ENCODE measurements at places on chromosomes 1 and 21. TPM values are rescaled to one million over a fixed set of nuclear protein-coding genes. Genes with fewer than 3 reads are reported as not detected.

GRCh38 chr1:116879478-116880133 is 30.1 kb upstream of the PTGFRN start:
- no peak for DNase-seq

Gene IL10
- polyA plus RNA-seq: not detected

- no peak for DNase-seq
These were observed 8.3 kb downstream of the GFI1 start for GRCh38 chr1:92478393-92478792.

DNA sequence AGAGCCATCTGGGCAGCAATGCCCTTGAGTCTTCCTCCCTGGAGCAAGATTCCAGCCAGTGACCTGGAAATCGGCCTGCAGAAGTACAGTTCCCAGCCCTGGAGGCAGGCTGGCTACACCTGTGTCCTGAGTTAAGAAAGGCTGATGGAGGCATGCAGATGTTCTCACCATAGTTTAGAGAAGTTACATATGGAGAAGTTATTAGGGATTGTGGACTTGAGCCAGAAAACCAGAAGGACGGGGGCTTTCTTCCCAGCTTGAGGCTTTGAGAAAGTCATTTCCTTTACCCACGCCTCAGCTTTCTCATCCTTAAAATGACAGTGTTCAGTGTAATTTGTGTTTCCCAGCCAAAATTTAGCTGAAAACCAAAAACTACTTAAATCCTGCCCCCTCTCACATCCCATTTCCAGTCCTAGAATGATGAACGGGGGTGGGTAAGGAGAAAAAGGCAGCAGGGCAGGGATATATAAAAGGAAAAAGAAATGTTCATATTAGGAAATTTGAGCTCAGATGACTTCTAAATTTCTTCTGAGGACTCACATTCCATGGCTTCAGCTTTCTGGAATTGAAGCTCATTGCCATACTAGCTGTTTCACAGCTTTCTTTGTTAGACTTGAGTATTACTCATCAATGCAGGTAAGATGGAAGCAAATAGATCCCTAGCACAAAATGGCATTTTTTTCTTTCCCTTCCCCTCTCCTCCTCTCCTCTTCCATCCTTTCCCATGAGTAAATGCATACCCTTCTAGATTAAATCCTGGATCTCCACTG is 14.4 kb upstream of the C8B start:
- DNase-seq: no peak

Gene CFAP74
- not detected for polyA plus RNA-seq

DNA sequence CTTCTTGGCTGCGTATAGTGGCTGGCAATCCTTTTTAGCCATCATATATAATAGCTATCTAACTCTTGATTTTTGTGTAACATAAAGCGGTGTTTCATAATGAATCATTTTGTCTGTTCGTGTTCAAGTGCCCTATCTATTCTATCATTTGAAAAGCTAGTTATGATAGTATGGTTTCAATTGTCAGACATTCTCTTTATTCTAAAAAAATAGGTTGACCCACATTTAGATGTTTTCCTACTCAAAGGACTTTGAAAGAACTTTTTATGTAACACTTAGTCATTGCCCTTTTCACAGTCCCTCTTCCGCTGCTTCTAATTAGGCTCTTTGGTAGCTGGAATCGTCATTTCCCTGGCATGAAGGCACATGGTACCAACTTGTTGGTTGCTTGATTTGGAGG is 272.2 kb upstream of the B3GALT2 start:
- DNase-seq: no peak

DNA sequence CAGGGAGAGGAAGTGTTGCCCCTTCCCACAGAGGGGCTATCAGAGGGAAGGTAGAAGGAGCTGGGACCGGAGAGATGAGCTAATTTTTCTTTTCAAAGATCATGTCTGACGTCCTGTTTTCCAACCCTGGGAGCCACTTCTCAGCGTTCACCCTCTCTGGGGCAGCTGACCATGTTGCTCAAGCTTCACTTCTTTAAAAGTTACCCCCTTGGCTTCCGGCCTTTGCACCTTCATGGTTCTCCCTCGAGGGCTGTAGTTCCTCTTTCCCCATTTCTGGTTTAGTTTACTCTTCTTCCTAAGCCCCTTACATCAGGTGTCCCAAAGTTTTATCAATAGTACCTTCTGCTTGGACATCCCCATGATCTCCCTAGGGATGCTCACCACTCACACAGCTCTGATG is 23.8 kb upstream of the CSF1 start:
- DNase-seq: no peak

Gene AIM2
- polyA plus RNA-seq: not detected

DNA sequence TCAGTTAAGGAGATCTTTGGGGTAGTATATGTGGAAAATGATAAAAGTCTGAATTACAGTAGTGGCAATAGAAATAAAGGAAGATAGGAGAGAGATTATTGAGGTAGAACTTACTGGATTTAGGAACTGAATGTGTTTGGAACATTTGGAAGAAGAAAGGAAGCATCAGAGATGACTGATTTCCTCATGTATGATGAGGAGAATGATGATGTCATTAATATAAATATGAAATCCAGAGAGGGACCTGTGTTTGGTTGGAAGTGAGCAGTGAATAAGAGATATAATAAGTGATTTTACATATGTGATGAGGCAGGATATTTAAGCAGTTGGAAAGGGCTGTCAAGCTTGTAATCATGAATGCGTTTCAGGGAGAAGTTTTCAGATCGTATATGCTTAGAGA is 86.3 kb downstream of the SYT14 start:
- DNase-seq: no peak

Gene FCAMR
- polyA plus RNA-seq: not detected

DNA sequence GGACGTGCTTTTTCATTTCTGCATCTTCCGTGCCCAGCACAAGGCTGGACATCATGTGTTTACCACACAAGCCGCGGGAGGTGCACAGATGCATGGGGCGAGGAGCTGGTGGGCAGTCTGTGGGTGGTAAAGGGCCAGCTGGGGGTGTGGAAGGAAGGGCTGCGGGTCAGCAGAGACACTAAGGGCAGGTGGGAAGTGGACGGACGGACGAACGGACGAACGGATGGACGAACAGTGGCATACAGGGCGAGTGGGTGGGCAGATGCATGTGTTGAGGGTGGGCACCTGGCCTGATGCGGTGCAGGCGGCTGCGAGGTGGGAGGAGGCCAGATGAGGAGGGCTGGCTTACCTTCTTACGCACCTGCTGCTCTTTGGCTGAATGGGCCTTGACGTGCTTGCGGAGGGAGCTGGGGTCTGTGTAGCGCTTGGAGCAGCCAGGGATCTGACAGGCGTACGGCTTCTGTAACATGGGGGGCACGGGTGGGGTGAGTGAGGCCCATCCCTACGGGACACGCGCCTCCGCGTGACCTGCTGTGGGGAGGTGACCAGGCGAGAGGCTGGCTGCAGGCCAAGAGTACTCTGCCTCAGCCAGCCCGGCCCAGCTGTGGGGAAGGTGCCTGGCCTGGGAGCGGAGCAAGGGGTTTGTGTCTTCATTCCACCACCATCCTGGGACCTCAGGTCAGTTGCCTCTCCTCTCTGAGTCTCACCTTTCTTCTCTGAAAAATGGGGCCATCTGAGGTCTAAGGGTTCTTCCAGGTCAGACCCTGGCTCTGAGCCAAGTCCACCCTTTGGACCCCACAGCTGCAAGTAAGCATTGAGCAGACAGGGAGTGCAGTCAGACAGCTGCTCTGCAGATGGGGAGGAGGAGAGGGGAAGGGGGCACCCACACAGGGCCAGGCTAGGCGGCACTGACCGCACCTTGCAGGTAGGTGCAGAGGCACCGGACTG is 65.5 kb downstream of the DMRTB1 start:
- DNase-seq: no peak

Gene OR2T11
- polyA plus RNA-seq: not detected

- no peak for DNase-seq
These were observed 15.9 kb downstream of the KIAA1614 start for GRCh38 chr1:180928331-180929230.

DNA sequence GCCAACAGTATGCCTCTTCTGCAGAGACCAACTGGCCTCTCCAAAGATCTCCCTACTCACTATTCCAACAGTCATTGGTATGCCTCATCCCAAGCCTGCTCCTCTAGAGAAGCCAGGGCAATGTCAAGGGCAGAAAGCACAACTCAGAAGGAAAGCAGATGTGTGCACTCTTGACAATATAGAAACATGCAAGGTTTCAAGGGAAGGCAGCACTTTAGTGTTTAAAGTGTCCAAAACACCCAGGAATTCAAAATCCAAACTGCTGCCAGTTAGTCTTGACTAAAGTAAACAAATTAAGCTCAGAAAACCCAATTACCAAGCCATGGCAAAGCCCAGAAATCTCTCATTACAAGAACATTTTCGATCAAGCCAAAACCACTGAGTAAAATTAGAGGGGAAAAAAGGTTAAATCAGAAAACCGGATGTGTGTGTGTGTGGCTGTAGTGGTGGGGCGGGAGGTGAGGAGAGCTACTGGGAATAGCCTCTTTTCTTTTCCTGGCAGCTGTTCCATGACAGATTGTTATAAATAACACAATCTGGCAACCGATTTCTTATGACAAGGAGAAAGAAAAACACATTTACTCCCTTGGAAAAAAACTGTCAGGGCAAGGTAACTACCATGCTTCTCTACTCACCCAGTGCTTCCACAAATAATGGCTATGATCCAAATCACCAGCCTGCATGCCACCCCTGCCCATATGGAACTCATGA is 39.2 kb downstream of the EIF2B3 start:
- no peak for DNase-seq

Gene PCP4L1
- not detected for polyA plus RNA-seq

Gene MARK1
- 0.05 TPM for polyA plus RNA-seq

GRCh38 chr1:40309374-40310128 is 7.5 kb downstream of the COL9A2 start:
- DNase-seq: no peak

Gene TXLNA
- 26.0 TPM for polyA plus RNA-seq

Gene DENND2C
- polyA plus RNA-seq: 0.16 TPM

GRCh38 chr1:189496768-189497167 is 980.9 kb downstream of the BRINP3 start:
- no peak for DNase-seq

Gene FCN3
- not detected for polyA plus RNA-seq

DNA sequence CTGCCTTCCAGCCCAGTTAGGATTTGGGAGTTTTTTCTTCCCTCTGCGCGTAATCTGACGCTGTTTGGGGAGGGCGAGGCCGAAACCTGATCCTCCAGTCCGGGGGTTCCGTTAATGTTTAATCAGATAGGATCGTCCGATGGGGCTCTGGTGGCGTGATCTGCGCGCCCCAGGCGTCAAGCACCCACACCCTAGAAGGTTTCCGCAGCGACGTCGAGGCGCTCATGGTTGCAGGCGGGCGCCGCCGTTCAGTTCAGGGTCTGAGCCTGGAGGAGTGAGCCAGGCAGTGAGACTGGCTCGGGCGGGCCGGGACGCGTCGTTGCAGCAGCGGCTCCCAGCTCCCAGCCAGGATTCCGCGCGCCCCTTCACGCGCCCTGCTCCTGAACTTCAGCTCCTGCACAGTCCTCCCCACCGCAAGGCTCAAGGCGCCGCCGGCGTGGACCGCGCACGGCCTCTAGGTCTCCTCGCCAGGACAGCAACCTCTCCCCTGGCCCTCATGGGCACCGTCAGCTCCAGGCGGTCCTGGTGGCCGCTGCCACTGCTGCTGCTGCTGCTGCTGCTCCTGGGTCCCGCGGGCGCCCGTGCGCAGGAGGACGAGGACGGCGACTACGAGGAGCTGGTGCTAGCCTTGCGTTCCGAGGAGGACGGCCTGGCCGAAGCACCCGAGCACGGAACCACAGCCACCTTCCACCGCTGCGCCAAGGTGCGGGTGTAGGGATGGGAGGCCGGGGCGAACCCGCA is at the start of gene PCSK9:
PCSK9 (plus strand) TSS at position 207 of the 741 bp plus-strand sequence; CDS start at position 497, 290 bp downstream.
- DNase-seq: peak; percentile 39

- DNase-seq: no peak
These were observed 226.4 kb downstream of the DYRK1A start for GRCh38 chr21:37593015-37593414.

GRCh38 chr1:94118013-94118412 is 2.9 kb downstream of the ABCA4 start:
- peak; percentile 28 for DNase-seq

GRCh38 chr1:7679873-7680206 is 91.3 kb upstream of the VAMP3 start:
- no peak for DNase-seq

DNA sequence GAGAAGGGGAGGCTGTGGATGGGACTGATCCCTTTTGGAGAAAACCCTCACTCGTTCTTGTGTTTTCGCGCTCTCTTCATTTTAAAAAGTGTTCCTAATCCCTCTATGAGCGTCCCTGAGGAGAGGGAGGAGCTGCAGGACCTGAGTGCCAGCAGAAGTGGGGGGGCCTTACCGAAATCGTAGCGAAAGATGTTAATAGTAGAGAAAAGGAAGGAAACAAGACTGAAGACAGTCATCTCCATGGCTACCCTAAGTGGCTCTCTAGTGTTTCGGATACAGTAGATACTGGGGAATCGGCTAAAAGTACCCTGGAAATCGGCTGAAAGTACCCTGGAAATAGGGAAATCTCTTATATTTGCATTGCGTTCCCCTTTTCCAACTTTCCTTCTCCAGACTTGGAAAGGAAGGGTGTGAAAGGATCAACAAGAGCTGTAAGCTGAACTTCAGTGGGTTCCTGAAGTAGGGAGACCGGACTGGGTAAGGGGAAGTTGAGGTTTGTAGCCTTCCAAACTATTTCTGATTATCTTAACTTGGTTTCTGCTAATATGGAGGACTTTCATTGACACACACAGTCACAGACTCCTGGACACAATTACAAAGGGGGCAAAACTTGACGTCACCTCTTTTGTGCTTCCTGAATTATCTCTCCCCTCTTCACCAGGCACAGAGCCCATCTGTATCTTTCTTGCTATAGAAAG is 486 bp upstream of the DSTYK start:
- no peak for DNase-seq

- no peak for DNase-seq
These were observed 181.2 kb upstream of the VAMP3 start for GRCh38 chr1:7589774-7590425.

GRCh38 chr21:16676391-16676790 is 836.5 kb upstream of the CXADR start:
- DNase-seq: no peak

Gene COL8A2
- polyA plus RNA-seq: 0.12 TPM

Gene TMPRSS2
- polyA plus RNA-seq: not detected

Gene TFF1
- polyA plus RNA-seq: 0.64 TPM

- DNase-seq: no peak
These were observed 3.5 kb downstream of the DHCR24 start for GRCh38 chr1:54883349-54884102.

DNA sequence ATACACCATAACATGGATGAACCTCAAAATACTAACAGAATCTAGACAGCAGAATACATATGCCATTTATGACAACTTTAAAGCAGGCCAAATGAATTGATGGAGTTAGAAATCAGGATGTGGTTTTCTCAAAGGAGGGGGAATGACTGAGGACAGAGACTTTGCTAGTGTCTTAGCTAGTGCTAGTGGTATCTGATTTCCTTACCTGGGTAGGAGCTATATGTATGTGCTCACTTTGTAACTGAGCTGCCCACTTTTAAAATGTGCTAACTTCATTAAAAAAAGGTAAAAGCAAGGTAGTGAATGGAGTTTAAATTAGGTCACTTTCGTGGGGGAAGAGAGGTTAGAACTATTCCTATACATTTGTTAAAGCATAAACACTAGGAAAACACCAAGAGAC is 2.6 kb downstream of the GTF2B start:
- no peak for DNase-seq
